Activated naive CD8-positive, alpha-beta T cell treated with anti-CD3 and anti-CD28 coated beads, Interleukin-2, amount 50 U/mL, for 24 hours (primary cell): ENCODE measurements at places on chromosomes 1 and 21.

GRCh38 chr1:90821788-90822359 is 104.8 kb upstream of the BARHL2 start:
- no peak for DNase-seq

- no peak for DNase-seq
Measured at GRCh38 chr1:244171241-244171985, 120.3 kb downstream of the ZBTB18 start.

GRCh38 chr1:230122366-230123279 is 55.6 kb downstream of the GALNT2 start:
- no peak for DNase-seq

GRCh38 chr1:193212637-193213036 is 26.2 kb upstream of the B3GALT2 start:
- DNase-seq = no peak

DNA sequence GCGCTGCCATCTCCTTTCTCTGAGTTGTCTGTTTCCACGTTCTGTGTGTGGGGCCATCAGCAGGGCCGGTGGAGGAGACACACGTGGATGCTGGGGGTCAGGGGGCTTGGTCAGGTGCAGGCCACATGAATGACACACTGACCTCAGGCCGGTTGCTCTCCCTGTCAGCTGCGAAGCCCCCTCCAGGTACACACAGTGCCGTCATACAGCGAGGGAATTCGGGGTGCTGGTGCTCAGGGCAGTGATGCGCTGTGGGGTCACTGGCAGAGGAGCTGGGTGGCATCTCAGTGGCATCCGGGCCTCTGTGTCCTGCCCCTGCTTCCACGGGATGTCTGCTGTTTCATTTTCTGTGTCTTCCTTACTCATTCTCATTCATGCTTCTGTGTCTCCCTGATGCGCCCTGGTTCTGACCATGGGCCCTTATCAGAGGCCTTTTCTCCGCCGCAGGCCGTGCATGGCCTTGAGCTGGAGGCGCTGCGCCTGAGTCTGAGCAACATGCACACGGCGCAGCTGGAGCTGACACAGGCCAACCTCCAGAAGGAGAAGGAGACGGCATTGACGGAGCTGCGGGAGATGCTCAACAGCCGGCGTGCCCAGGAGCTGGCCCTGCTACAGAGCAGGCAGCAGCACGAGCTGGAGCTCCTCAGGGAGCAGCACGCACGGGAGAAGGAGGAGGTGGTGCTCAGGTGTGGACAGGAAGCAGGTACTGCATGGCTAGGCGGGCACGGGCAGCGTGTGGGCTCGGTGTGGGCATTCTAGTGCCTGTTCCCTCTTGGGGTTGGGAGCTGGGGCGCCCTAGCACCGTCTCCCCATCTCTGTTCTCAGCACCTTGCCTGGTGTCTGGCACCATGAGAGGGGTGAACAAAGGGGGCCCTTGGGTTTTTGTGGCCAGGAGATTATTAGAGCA is 22.6 kb downstream of the PCNT start:
- no peak for DNase-seq

DNA sequence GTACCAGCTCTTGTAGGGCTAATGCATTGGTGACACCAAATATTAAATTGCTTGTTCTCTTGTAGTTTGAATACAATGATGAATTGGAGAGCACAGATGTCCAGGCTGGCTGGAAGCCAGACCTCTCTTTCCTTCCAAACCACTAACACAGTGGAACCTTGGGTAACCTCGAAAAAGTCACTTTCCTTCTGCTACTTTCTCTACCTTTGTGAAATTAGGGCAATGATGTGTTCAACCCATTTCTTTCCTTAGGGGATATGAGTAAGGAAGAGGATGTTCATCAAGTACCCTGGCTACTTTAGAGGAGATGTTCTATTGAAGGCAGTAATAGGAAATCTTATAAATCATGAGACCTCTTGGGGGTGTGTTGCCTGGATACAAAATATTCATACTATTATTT is 55.7 kb downstream of the XCL2 start:
- no peak for DNase-seq

DNA sequence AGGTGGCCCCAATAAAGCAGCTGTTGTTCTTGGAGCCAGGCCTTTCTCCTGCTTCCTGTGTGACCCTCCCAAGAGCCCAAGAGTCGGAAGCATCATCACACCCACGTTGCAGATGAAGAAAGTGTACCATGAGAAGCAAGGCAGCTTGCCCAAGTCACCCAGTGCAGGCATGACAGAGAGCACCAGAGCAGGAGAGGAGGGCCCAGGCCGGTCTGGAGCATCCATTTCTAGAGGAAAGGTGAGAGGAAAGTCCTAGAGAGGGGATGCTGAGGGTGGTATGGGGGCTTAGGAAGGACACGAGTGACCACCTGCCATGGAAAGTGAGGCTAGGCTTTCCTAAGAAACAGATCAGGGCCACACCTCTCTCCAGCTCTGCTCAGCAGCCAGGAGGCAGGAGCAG is 47.0 kb downstream of the C1orf198 start:
- DNase-seq = no peak

- no peak for DNase-seq
Measured at GRCh38 chr1:64423526-64423925, 46.4 kb upstream of the CACHD1 start.

- DNase-seq = no peak
Measured at GRCh38 chr1:225567789-225568188, 85.1 kb downstream of the ENAH start.

DNA sequence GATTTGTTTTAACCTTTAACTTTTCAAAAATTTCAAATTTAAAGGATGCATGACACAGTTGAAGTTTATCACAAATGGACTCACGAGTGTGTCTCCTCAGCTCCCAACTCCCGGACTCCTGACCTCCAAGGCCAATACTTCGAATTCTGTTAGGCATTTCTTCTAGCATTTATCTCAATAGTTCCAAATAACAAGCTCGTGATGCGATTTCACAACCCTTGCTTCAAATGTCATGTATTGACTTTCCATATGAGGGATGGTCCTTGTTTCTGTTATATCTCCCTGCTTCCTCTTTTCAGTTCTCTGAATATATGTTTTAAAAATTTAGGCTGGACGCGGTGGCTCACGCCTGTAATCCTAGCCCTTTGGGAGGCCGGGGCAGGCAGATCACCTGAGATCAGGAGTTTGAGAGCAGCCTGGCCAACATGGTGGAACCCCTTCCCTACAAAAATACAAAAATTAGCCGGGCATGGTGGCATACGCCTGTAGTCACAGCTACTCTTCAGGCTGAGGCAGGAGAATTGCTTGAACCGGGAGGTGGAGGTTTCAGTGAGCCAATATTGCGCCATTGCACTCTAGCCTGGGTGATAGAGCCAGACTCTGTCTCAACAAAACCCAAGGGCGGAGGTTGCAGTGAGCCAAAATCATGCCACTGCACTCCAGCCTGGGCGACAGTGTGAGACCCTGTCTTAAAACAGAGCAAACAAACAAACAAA is 52.0 kb upstream of the TINAGL1 start:
- DNase-seq = no peak

DNA sequence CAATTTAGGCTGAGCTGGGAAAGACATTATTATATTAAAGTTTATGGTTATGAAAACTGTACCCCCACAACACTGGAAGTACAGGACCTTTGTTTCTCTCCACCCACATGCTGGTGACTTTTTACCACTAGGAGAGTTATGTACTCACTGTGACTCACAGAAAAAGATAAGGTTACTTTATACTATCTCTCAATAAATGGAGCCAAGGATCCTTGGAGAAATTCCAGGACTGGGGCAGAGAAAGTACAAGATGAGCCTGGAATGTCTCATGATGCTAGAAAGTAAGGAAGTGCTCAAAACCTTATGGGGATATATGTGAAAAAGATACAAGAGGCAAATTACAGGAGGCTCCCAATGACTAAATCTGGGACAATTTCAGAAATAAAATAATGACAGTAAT is 63.9 kb upstream of the C1orf105 start:
- no peak for DNase-seq

- no peak for DNase-seq
Measured at GRCh38 chr1:230011333-230012092, 55.5 kb upstream of the GALNT2 start.

GRCh38 chr1:210731597-210731996 is 402.4 kb downstream of the KCNH1 start:
- DNase-seq = no peak

GRCh38 chr1:169550294-169550693 is 36.0 kb downstream of the F5 start:
- no peak for DNase-seq

DNA sequence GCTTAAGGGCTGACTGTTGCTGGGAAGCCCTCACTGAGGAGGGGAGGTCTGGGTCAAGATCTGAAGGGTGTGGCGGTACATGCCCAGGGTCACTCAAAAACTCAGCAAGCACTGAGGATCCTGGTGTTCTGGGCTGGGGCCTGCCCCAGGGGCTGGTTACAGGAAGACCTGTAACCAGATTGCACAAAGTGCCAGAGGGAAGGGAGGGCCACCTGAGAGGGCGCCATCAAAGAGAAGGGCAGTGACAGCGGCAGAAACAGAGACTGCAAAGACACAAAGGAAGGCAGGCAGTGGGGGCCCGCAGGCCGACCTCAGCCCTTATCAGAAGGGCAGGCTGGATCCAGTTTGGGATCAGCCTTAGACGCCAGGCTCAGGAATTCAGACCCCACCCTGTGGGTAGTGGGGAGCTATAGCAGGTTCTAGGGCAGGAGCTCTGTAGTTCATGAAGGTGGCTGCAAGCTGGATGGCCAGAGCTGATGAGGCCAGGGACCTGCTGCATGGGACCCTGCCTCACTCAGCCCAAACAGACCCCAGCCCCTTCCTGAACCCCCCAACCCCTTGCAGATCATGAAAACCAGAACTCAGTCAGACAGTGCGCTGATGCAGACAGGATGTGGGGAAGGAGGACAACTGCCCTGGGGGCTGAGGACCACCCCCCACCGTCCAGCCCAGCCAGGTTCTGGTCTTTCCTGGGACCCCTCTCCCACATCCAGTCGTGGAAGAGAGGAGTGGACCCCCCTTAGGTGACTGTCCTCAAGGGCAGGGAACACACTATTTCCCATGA is 3.9 kb downstream of the SH2D5 start:
- no peak for DNase-seq

GRCh38 chr1:23816906-23817305 is 8.3 kb downstream of the HMGCL start:
- no peak for DNase-seq

- DNase-seq = no peak
Measured at GRCh38 chr1:99811075-99811474, 39.1 kb upstream of the AGL start.

DNA sequence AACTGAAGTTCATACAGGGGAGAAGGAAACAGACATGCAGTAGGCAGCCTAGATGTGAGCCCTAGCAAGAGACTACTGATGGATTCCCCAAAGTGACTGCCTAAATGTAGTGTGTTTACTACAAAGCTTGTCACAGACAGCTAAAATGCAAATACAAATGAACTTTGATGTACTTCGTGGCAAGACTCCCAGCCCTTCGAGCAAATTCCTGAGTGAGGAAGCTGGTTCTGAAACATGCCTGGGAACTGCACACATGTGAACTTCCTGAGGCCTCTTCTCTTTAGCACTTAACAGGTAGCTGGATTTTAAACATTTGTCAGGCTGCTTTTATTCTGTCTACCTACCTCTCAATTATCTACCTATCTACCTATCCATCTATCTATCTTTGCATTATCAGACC is 6.7 kb upstream of the IRF2BP2 start:
- no peak for DNase-seq
